ENCODE measurements at places on chromosomes 11 and 22.

GRCh38 chr11:92383430-92383829, 158.8 kb downstream of the FAT3 start:
- no peak for DNase-seq

- DNase-seq = no peak
Observed at GRCh38 chr11:70595452-70595851, 197.1 kb downstream of the CTTN start.

GRCh38 chr22:30422481-30423300, 2.9 kb upstream of the MTFP1 start:
- DNase-seq = no peak

DNA sequence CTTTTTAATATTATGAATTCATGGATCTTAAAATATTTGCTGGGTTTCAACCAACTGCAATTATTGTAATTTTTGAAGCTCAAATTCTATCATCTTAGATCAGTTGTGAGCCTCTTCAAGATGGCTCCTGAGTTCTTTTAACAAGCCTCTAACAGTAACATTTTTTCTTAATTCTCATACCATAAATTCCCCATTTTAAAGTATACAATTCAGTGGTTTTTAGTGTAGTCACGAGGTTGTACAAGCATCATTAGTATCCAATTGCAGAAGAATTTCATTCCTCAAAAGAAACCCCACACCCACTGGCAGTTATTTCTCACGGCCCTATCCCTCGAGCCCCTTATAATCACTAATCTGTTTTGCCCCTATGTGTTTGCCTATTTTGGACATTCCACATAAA, 270.8 kb downstream of the SBF2 start:
- no peak for DNase-seq

DNA sequence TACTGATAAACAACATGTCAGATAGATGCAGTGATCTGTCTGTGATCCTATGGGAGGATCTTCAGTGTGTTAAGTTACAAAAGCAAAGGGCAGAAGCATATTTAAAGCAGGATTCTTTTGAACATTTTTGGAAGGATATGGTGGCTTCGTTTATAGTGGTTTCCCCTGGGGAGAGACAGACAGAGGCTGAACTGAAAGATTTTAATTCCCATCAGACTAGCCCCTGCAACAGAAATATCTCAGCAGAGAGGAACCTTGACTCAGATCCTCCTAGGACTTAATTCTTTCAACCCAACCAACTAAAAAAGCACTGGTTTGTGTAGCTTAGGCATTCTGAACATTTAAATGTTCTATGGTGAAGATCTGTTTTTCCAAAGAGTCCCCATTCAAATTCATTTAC, 5.7 kb downstream of the CLTCL1 start:
- DNase-seq = no peak

DNA sequence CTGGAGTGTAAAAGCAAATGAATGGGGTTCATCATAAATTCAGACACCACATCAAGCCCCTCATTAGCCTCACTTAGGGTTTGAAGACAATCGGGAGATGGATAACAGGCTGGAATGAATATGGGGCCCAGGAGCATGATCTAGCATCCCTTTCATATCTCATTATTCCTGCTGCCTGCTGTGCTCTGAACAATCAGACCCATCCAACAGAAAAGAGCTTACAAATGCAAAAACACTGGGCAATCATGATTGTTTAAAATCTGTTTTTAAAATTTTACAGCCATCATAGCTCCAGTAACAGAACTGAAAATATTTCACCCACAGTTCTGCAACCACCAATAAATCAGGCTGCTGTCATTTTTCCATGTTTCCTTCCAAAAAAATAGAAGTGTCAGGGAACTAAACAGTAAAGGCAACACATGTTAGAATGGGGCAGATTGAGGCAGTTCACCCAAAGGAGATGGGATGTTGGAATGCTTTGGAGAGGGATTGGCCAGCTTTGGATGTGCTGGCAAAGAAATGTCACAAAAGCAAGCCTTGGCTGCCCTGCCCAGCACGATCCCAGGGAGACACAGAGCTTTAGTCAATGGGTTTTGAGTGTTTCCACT, 47.8 kb upstream of the BMAL1 start:
- DNase-seq = no peak

DNA sequence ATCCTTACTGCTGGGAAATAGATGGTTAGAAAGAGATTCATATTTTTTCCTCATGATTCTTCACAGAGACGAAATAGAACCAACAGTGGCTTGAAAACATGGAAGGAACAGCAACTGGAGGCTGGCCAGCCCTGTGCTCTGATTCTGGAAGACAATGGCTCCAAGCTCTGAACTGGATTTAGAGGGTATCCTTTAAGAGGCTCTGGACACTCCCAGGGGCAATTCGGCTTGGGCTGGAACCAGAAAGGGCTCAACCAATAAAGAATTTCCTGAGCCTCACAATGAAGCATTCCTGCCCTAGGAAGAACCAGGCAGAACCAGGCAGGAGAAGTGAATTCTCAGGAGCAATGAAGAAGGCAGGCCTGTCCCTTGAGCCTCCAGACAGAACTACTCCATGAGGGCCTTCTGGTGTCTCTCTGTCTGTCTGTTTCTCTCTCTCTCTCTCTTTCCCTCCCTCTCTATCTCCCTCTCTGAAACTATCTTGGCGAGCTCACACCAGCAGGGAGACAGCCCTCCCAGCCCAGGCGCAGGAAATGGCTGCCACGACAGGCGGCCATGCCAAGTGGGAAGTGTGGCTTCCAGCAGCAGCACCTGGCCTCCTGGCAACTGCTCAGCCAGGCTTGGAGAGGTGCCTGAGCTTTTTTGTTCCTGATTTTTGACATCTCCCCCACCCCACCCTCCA, 93.3 kb downstream of the RCN1 start:
- DNase-seq = no peak

DNA sequence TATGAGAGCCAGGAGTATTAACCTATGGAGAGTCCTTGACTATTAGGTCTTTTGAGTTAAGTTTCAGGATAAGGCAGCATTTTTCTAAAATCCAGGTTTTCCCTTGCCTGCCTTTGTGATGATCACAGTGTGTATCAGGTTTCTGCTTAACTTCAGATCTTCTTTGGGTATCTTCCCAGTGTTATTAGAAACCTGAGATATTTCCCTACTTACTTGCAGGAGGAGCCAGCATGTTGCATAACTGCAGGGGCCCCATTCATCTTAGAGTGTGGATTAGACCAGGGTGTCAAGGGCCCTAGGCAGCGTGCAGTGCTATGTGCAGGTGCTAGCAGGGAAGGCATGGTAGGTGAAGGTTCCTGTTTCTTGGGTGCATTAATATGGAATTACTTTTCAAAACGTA, 69.5 kb downstream of the ZNRF3 start:
- DNase-seq = no peak

DNA sequence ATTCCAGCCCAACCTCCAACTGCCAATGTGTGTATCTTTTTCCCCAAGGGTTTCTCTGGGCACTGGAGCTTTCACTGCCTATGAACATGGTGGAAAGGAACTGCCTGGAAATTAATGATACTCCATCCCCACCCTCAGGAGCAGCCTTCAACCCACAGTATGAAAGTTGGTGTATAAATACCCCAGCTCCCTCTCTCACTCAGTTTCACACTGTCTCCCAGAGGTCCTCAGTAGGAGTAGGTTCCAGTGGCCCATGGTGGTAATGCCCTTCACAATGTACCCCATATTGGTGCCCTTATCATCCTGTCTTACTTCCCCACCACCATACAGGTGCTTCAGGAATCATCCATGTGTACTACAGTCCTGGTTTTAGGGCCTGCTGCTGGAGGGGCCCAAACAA, 462.6 kb downstream of the MIAT start:
- no peak for DNase-seq

GRCh38 chr22:19722982-19723231, 432 bp upstream of the GP1BB start:
- DNase-seq = no peak

GRCh38 chr11:44066732-44067141, 667 bp downstream of the ACCS start:
- DNase-seq = no peak

GRCh38 chr22:45475063-45475747, 27.5 kb upstream of the FBLN1 start:
- no peak for DNase-seq

- DNase-seq = no peak
Observed at GRCh38 chr11:7892059-7892699, 38.9 kb downstream of the OR10A6 start.

DNA sequence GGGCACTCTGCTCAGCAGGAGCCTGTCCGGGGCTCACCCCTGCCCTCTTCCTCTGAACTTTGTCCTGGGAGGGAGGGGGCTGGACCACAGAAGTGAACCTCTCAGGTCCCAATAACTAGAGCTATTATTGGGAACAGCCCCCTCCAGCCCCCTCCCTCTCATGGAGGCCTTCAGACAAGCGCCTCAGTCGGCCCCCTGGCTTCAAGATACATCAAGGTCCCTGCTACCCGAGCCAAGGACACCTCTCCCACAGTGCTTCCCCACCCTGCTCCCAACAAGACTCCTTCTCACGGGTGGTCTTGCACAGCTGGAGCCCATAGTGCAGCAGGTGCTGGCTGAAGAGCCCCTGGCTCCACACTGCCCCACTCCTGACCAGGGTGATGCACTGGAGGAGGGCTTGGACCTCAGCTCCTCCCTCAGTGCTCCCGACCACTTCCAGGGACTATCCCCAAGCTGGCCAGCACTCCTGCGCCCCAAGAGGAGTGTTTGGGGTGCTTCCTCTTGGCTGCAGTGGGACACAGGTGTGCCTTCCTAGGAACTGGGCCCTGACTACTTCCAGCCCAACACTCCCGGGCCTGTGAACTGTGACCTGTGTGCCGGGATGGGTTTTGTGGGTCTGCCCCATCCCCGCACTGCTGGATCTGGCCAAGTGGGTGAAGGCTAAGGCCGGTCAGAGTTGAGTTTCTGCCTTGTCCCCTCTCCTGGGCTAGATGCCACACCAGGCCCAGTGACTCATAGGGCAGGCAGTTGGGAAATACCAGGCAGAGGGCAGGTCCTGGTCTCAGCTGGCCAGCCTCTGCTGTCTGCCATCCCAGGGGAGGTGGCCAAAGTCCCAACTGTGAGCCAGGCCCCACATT, 2.2 kb downstream of the PNPLA2 start:
- DNase-seq = no peak

GRCh38 chr11:123100379-123101085, 38.6 kb upstream of the HSPA8 start:
- DNase-seq = no peak

DNA sequence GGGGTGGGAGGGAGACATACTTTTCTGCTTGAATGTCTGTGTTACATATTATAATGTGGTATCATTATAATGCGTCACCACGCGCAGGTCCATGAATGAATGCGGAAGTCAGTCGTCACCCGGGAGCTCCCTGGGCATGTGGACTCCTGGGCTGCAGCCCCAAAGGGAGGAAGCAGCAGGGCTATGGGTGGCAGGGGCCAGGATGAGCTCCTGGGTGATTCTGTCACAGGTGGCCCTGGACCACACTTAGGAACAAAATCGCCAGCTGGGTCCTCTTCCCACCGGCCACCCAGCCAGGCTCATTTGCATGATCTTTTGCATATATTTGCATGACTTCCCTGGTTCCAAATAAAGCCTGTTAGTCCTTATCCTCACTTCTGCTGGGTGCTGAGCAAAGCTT, 51.2 kb downstream of the KCNJ4 start:
- DNase-seq = no peak

- DNase-seq = no peak
Observed at GRCh38 chr11:73273222-73273895, 1.2 kb downstream of the P2RY6 start.

GRCh38 chr11:32052215-32052614, 38.7 kb upstream of the RCN1 start:
- peak; percentile 2 for DNase-seq

- no peak for DNase-seq
Observed at GRCh38 chr11:75317446-75318122, 33.9 kb downstream of the ARRB1 start.

DNA sequence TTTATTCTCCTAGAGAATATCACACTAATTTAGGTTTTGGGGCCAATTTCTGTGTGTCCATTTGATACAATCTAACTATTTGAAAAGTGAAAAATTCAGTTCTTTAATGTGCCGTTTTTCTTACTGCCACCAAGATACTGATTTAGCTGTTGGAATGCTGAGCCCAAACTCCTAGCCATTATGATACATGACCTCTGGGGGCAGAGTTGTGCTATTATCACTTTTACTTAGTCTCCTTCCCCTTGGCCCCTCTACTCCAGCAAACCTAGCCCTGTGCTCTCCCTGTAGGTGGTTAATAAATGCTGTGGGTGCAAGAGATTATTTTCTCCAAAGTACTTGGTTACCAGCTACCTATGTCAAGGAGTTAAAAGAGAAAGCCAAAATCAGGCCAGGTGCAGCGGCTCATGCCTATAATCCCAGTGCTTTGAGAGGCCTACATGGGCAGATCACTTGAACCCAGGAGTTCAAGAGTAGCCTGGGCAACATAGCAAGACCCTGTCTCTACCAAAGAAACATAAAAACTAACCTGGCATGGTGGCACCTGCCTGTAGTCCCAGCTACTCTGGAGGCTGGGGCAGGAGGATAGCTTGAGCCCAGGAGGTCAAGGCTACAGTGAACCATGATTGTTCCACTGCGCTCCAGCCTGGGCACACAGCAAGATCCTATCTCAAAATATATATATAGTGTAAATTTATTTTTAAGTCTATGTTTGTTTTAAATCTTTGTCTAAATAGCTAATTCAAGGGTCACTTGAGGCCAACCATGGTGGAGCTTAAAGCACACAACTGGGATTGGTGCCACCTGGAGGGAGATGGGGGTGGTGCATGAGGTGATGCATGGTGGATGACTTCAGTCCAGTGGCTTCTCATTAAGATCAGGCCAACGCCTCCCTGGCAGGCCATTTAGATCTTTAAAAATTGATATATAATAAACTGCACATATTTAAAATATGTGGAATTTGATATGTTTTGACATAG, 193.2 kb upstream of the PLET1 start:
- no peak for DNase-seq

GRCh38 chr22:39942439-39943230, 17.6 kb upstream of the TMA7B start:
- DNase-seq = no peak

DNA sequence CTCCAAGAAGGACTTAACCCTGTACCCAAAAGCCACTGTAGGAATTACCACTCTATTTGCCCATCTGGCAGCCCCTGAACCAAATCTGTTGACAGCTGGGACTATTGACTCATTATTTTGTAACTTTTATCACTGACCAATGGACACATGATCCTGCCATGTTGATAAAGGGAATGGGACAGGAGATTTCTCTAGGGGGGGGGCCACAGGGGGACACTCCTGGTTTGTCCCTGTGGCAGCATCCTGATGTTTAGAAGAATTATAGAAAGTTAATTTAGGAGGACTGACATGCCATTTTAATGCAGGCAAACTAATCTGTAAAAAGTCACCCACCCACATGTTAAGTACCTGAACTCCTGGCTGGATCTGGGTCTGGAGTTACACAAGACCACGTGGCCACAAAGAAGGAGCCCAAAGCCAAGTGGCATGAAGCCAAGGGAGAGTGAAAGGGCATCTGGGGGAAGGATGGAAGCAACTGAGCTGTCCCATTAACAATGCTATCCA, 558.1 kb downstream of the ETS1 start:
- DNase-seq = no peak

GRCh38 chr11:19605520-19606371, 106.9 kb upstream of the NAV2 start:
- no peak for DNase-seq

GRCh38 chr11:123093739-123094138, 31.8 kb upstream of the HSPA8 start:
- DNase-seq = no peak
